ENCODE measurements at places on chromosomes 7 and 10. TPM values are rescaled to one million over a fixed set of nuclear protein-coding genes. Genes with fewer than 3 reads are reported as not detected.
A peak's percentile ranks its signal among the peaks of the same experiment; 100 is the strongest.

COL13A1 gene
- not detected for total RNA-seq

DNA sequence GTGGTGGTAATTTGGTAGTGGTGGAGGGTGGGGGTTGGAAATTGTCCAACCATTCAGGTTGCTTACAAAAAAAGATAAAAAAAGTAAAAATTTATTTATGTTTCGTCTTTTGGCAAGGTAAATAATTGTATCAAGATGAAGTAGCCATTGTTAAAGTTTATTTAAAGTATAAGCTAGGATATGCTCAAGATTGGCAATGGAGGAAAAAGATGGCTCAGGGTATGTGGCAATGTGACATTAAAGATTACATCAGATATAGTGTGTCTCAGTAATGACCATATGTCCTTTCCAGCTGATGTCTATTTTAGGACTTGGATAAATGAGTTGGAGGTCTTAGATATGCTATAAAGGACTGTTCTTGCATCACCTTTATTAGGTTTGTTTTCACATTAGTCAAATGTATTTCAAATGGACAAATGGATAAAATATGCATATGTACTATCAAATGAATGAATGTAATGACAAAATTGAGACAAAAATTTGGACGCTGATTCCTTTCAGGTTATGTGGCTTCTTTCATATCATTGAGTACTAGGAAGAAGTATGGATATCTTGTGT lies 60.9 kb downstream of the ST7 start:
- DNase-seq = no peak

GRCh38 chr10:132329565-132330485 lies 2.2 kb upstream of the LRRC27 start:
- DNase-seq = peak; percentile 70

PRTFDC1 gene
- 9.8 TPM for total RNA-seq

GRCh38 chr7:92868683-92869293 lies 32.4 kb upstream of the CDK6 start:
- no peak for DNase-seq

Data from Caki2 (cell line).